ENCODE measurements at places on chromosomes 2 and 18. TPM values are rescaled to one million over a fixed set of nuclear protein-coding genes. Genes with fewer than 3 reads are reported as not detected.

DNA sequence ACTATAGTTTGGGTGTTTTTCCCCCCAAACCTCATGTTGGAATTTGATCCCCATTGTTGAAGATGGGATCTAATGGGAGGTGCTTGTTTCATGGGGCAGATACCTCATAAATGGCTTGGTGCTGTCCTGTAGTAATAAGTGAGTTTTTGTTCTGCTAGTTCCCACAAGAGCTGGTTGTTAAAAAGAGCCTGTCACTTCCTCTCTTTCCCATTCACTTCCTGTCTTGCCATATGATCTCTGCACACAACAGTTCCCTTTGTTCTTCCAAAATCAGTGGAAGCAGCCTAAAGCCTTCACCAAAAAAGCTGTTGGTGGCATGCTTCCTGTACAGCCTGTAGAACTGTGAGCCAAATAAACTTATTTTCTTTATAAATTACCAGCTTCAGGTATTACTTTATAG lies 768.2 kb upstream of the VRK2 start:
- H3K27ac ChIP-seq = no peak overlapping the region
- no peaks in the 10 kb centered on the region for H3K36me3 ChIP-seq
- H3K4me1 ChIP-seq = no peaks in the 10 kb centered on the region
- H3K27me3 ChIP-seq = no peaks in the 10 kb centered on the region

DNA sequence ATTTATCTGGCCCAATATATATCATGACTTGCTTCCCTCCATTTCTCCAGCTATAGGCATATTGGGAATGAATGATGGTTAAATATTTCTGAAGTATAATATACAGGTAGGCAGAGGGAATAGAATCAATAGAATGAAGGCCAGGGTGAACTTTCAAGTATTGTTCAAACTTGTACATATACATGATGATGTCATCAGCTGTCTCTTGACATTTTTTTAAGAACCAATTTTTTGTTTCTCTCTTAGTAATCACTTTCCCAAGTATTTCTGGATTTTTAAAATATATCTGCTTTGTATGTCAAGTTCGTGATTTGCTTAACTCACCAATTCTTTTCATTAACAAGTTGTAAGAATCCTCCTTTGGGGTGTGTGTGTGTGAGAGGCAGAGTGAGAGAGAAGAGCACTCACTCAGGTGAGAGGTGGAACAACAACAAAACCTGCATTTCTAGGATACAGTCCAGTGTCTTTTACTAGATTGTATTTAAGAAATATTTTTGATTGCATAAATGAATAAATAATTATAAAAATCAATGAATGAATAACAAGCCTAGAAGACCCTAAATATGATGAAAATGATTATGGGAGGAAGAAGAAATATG lies 1239.1 kb downstream of the LRP1B start:
- H3K4me1 ChIP-seq = no peaks in the 10 kb centered on the region
- DNase-seq = no peak
- no peaks in the 10 kb centered on the region for H3K27me3 ChIP-seq
- H3K36me3 ChIP-seq = no peaks in the 10 kb centered on the region
- no peak overlapping the region for H3K4me3 ChIP-seq

DNA sequence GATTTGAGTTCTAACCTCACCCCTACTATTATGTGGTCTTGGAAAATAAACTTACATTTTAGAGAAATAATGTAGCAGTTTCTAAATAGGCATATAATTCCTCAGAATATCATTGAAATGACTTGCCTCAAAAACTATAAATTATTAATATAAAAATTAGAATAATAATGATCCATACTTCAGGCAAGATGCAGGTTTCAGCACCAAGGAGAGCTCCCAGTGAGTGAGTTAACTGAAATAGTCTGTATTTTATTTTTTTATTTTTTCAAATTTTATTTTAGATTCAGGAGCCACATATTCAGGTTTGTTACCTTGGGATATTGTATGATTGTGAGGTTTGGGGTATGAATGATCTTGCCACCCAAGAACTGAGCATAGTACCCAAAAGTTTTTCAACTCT lies 472.2 kb upstream of the DCC start:
- no peaks in the 10 kb centered on the region for H3K4me1 ChIP-seq
- no peaks in the 10 kb centered on the region for H3K27me3 ChIP-seq
- H3K4me3 ChIP-seq = no peak overlapping the region
- no peaks in the 10 kb centered on the region for H3K36me3 ChIP-seq

GRCh38 chr18:46481048-46481846 lies 175.8 kb downstream of the LOXHD1 start:
- H3K36me3 ChIP-seq = no peaks in the 10 kb centered on the region
- H3K4me3 ChIP-seq = no peak overlapping the region
- H3K4me1 ChIP-seq = no peaks in the 10 kb centered on the region
- peak; percentile 57 for DNase-seq
- no peaks in the 10 kb centered on the region for H3K27me3 ChIP-seq

DNA sequence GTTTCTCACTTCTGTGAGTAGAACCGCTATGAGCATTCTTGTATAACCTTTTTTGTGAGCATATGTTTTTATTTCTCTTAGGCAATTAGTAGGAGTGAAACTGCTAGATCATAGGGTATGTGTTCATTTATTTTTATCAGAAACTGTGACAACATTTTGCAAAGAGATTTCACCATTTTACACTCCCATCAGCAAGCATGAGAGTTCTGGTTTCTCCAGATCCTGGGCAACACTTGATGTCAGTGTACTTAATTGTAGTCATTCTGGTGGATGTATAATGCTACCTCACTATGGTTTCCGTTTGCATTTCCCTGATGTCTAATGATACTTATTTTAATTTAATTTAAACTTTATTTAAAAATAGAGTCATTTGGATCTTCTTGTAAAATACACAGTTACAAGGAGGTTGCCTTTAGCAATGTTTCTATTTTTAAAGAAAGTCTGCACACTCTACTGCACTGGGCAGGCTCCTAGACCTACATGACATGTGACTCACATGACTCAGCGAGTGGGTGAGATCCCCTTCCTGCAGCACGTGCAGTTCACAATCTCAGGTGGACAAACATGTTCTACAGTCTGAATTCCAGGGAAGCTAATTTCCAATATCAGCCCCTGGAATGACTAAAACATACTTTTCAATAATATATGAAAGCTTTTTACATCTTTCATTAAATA lies 127.0 kb upstream of the BCL2L11 start:
- H3K36me3 ChIP-seq = no peaks in the 10 kb centered on the region
- H3K27me3 ChIP-seq = no peaks in the 10 kb centered on the region
- peak; percentile 51 for DNase-seq
- no peak overlapping the region for H3K4me3 ChIP-seq
- no peak overlapping the region for H3K27ac ChIP-seq

- no peak overlapping the region for H3K4me3 ChIP-seq
- no peaks in the 10 kb centered on the region for H3K36me3 ChIP-seq
- no peak overlapping the region for H3K27ac ChIP-seq
- peaks cover 8% of the 10 kb centered on the region for H3K4me1 ChIP-seq
- DNase-seq = no peak
These were observed 56.9 kb downstream of the MCFD2 start for GRCh38 chr2:46858702-46859090.

DNA sequence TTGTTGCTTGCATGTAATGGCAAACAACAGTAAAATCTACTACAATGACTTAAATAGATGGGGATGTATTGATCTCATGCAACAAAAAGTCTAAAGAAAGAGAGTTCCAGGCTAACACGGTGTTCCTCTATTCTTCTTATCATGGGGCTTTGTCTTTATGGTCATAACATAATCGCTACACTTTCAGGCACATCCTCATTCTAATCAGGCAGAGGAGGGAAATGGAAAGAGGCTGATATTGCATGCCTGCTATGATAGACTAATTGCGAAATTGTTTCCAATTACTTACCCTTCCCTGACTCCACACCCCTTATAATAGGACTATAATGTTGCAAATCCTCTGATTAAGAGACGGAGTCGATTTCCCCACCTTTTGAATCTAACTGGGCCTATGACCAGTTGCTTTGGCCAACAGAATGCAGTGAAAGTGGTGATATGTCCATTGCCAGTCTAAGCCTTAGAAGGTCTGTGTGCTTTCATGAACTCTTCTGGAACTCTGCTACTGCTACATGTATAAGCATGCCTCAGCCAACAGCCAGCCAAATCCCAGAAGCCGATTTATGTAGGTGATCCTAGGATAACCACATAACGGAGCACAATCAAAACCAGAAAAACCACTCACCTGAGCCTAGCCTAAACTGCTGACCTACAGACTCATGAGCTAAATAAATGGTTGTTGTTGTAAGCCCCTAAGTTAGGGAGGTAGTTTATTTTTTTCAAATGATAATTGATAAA lies 180.3 kb upstream of the TACR1 start:
- no peaks in the 10 kb centered on the region for H3K36me3 ChIP-seq
- no peak overlapping the region for H3K27ac ChIP-seq
- H3K4me1 ChIP-seq = no peaks in the 10 kb centered on the region
- no peak for DNase-seq
- H3K4me3 ChIP-seq = no peak overlapping the region

DNA sequence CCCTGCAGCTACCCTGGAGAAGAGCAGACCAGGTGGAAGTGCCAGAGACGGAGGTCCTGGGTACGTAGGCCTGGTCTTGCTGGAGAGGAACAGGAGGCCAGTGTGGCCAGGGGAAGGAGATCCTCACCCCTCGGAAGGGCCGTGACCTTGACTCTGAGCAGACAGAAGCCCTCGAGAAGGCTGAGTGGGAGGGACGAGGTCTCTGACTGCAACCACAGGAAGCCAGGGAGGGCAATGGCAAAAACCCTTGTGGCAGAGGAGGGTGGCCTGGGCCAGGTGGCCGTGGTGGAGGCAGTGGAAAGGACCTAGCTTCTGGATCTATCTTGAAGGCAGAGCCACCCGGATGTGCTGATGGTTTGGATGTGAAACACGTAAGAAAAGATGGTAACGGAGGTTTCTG lies 28.1 kb downstream of the THAP4 start:
- no peak overlapping the region for H3K4me3 ChIP-seq
- H3K27ac ChIP-seq = no peak overlapping the region
- H3K36me3 ChIP-seq = peaks cover 40% of the 10 kb centered on the region
- DNase-seq = no peak
- no peaks in the 10 kb centered on the region for H3K27me3 ChIP-seq
- peaks cover 6% of the 10 kb centered on the region for H3K4me1 ChIP-seq

DNA sequence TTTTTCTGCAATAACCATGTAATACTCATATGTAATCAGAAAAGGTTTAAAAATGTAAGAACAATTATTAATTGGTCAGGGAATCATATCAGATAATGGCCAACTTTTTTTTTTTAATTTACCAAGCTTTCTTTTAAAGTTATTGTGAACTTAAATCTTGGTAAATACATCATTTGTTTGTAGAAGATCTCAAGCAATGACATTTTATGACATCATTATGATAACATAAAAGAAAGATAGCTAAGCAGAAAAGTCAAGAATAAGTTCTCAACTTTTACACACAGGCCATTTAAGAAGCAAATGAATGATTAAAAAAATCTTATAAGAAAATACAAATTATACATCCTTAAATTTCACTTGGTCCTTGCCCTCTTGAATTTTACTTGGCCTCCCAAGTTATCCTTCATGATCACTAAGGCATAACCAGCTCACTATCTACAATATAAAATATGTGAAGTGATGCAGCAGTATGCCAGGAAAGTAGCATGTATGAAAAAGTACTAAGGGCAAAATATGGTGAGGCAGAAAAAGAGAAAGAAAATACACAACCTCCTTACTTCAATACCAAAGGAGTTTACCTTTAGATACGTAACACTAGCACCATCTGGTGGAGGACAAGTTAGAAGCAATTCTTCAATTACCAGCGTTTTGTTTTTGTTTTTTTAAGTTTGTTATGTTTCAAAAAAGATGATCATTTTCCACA lies 116.6 kb downstream of the SRBD1 start:
- no peaks in the 10 kb centered on the region for H3K36me3 ChIP-seq
- H3K27me3 ChIP-seq = no peaks in the 10 kb centered on the region
- no peak overlapping the region for H3K27ac ChIP-seq
- DNase-seq = peak; percentile 87
- peaks cover 7% of the 10 kb centered on the region for H3K4me1 ChIP-seq

DNA sequence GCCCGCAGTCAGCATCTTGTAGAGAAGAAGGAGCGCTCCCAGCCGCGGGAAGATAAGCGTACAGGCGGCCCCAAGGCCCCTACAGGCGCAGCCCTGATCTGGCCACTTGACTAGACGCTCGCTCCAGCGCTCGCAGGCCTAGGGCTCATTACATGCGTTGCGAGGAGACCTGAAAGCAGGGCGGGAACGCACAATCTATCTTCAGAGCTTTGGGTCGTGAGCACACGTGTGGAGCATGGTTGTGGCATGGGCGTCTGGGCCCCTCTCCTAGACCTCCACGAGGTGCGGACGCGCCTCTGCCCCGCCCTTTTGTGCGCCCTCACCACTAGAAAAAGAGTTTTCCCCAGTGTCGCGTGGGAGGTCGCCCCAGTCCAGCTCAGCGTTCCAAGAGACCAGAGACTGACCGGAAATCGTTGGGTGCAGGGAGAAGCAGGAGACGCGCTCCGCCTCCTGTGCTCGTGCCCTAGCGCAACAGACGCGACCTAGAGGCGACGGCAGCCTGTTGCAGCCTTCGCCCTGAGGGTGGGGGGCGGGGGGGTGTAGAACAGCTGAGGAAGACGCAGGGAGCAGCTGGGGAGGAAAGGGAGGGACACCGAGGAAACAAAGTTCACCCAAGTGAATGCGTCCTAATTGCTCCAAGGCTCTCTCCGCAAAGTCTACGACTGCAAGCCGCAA lies 12.6 kb downstream of the NR4A2 start:
- H3K4me1 ChIP-seq = peaks cover 7% of the 10 kb centered on the region
- peak overlapping the region; percentile 76 for H3K27ac ChIP-seq
- H3K36me3 ChIP-seq = peaks cover 4% of the 10 kb centered on the region
- peak; percentile 87 for DNase-seq

- H3K4me1 ChIP-seq = peaks cover 4% of the 10 kb centered on the region
- H3K27ac ChIP-seq = no peak overlapping the region
- DNase-seq = no peak
- no peaks in the 10 kb centered on the region for H3K36me3 ChIP-seq
These were observed 15.1 kb downstream of the CLIP4 start for GRCh38 chr2:29130295-29130694.

DNA sequence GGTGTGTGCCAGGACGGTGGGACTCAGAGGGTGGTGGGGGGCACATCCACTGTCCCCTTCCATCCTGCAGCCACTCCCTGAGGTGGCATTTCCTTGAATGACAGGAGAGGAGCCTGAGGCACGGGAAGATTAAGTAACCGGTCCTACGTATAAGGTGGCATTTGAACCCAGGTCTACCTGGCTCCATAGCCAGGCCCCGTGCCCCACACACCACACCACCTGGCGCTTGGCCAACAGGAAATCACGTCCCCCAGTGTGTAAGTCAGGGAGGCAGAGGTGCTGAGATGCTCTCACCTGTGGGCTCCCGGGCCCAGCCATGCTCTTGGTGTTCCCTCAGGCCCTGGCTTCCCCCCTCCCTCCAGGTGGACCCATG lies 53.7 kb downstream of the HPCAL1 start:
- no peak overlapping the region for H3K27ac ChIP-seq
- H3K36me3 ChIP-seq = peaks cover 20% of the 10 kb centered on the region
- H3K4me3 ChIP-seq = no peak overlapping the region
- no peaks in the 10 kb centered on the region for H3K27me3 ChIP-seq

- no peak overlapping the region for H3K27ac ChIP-seq
- H3K4me1 ChIP-seq = peaks cover 25% of the 10 kb centered on the region
- no peak overlapping the region for H3K4me3 ChIP-seq
- H3K27me3 ChIP-seq = no peaks in the 10 kb centered on the region
- DNase-seq = no peak
These were observed 7.1 kb downstream of the UNC50 start for GRCh38 chr2:98615481-98615880.

The BBS5 gene
- 10.1 TPM for total RNA-seq

The ZDBF2 gene
- total RNA-seq = 38.5 TPM

The CCDC74A gene
- 1.3 TPM for total RNA-seq

The ARMC9 gene
- total RNA-seq = 114 TPM

All from stomach (tissue), 19 donors.